ENCODE measurements at places on chromosomes 4 and X.
A peak's percentile ranks its signal among the peaks of the same experiment; 100 is the strongest.

GRCh38 chr4:137655302-137655701 lies 123.0 kb upstream of the PCDH18 start:
- no peak for DNase-seq

DNA sequence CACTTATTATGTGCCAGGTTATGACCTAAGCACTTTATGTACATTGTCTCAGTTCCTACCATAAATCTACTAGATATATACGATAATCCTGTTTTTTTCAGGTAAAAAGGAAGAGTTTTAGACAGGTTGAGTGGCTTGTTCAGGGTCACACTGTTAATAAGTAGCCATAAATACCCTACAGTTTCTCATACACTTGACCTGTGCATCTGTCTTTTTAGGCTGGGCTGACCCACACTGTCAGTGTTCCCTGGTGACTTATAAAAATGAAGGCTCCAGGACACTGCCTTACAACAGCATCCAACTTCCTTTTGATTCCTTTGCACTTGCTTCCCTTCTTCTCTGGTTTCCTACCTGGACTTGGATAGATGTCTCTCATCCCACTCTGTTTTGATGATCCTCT lies 78.2 kb upstream of the PAQR3 start:
- no peak for DNase-seq

- DNase-seq, result no peak
Observed at GRCh38 chr4:27429364-27429871, 568.8 kb downstream of the STIM2 start.

- no peak for DNase-seq
Observed at GRCh38 chrX:22141047-22141730, 109.1 kb downstream of the PHEX start.

GRCh38 chrX:150663073-150663472 lies 30.1 kb upstream of the MTMR1 start:
- no peak for DNase-seq

DNA sequence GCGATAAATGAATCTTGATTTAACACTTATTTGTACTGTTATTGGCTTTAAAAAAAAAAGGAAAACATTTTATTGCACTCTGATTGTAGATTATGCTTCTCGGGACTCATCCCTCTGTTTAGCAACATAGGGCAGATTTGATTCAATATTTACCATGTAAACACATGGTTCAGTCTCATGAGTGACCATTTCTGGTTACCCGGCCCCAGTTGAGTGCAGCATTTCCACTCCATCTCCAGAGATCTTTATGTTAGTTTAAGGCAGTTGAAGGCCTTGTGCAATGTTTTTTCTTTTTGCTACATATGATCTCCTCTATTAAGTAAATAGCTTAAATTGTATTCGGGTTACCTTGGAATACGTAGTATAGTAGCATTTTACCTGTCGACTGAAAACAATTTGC lies 143.3 kb upstream of the RPS6KA3 start:
- no peak for DNase-seq

DNA sequence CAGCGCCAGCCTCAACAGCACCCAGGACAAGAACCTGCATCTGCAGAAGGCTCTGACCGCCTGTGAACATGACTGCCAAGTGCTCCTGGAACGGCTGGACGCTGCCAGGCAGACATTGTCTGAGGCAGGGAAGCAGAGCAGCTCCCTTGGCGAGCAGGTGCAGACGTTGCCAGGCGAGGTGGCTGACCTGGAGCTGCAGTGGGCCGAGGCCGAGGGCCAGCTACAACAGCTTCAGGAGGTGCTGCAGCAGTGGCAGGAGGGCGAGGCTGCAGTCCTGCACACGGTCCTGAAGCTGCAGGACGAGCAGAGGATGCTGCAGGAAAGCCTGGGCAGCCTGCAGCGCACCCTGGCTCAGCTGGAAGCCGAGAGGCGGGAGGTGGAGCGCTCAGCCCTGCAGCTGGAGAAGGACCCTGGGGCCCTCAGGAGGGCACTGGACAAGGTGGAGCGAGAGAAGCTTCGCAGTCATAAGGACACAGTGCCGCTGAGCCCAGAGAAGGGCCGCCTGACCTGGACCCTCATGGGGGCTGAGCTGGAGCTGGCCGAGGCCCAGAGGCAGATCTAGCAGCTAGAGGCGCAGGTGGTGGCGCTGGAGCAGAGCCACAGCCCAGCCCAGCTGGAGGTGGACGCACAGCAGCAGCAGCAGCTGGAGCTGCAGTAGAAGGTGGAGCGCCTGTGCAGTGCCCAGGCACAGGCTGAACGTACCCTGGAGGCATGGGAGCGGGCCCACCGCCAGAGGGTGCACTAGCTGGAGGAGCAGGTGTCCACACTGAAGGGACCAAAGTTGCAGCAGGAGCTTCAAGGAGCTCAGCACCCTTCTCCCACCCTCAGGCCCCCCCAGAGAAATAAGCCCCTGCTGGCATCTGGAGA lies 16.4 kb downstream of the SMIM10L2A start:
- no peak for DNase-seq

GRCh38 chr4:109359040-109359646 lies 56.7 kb upstream of the COL25A1 start:
- DNase-seq, result no peak

DNA sequence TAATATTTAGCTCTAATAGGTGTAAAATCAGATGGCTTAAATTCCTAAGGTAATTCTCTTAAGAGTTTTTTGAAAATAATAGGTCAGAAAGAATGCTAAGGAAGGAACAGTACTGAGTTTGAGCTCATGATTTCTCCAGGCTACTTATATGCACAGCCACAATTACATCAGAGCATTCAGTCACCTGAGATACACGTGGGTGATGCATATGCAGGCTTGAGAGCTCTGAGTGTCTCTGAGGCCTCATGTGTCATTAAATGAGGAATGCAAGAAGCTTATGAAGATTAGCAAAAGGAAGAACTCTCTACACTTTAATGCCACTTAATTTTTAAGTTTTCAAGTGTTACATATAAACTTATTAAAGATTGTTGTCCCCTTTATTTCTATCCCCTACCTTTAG lies 124.0 kb upstream of the STIM2 start:
- no peak for DNase-seq

- peak; percentile 19 for DNase-seq
Observed at GRCh38 chrX:154457491-154458115, 478 bp upstream of the PLXNA3 start.

DNA sequence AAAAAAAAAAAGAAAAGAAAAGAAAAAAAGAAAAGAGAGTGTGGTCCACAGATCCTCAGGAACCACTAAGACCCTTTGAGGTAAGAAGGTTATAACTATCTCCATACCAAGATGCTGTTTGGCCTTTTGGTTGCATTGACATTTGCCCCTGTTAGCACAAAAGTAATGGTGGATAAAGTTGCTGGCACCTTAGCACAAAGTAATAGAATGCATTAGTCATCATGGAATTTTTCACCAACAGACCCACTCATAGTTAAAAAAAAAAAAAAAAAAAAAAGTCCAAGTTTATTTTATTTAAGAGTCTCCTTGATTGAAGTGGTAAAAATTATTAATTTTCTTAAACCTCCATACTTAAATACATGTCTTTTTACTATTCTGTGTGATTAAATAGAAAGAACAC lies 78.4 kb upstream of the RBPJ start:
- DNase-seq, result no peak

DNA sequence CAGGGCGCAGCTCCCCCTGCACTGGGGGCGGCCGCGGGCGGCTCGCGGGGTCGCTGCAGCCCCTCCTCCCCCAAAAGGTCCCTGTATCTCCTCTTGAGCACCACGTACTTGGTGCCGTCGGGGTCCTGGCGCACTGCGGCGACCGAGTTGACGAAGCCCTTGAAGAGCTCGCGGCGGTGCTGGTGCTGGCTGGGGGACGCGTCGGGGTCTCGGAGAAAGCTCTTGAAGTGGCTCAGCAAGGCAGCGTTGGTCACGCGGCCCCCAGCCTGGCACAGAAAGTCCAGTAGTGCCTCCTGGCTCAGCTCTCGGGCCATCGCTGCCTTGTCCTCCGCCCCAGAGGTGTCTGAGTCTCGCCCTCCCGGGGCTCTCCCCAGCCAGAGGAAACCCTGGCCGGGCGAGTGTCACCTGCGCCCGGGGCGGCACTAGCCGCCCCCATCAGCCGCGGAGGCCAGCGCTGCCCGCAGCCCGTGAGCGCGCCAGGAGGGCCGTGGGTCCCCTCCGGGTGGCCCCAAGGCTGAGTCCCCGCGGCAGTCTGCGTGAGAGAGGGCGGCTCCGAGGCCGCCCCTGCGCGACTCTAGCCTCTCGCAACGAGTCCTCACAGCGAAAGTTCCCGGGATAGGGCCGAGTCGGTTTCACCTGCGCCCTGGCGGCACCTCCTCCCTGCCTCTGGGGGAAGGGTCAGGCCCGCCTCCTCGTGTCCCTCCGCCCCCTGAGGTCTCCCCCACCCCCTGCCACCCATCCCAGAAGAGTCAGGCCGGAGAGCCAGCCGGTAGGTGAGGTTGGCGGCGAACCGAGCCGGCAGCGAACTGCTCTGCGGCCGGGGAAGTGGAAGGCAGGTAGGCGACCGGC lies at the start of gene SOWAHB:
TSS of gene SOWAHB (minus strand) at position 609 of the 849 bp plus-strand sequence. CDS start at position 314, 295 bp downstream.
- DNase-seq, result peak; percentile 7

DNA sequence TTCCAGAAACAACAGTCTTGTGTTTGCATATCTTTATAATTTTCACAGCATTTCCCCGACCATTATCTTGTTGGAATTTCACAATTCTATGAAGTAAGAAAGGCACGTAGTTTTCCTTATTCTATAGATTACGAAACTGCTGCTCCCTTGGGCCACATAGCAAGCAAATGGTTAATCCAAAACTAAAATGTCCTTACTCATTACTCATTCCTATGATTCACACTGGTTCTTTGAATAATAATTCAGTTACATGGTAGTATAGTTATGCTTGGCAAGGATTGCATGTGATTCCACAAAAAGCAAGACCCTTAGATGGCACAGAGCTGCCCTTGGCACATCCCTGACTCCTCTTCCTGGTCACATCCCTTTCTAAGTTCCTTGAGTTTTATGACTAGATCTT lies 51.2 kb downstream of the OR13H1 start:
- DNase-seq, result no peak

- no peak for DNase-seq
Observed at GRCh38 chr4:153950100-153950979, 161.5 kb upstream of the SFRP2 start.

GRCh38 chr4:3031357-3032082 lies 42.8 kb downstream of the HTT-AS start:
- DNase-seq, result no peak

GRCh38 chrX:20252381-20253231 lies 14.1 kb downstream of the RPS6KA3 start:
- DNase-seq, result no peak

DNA sequence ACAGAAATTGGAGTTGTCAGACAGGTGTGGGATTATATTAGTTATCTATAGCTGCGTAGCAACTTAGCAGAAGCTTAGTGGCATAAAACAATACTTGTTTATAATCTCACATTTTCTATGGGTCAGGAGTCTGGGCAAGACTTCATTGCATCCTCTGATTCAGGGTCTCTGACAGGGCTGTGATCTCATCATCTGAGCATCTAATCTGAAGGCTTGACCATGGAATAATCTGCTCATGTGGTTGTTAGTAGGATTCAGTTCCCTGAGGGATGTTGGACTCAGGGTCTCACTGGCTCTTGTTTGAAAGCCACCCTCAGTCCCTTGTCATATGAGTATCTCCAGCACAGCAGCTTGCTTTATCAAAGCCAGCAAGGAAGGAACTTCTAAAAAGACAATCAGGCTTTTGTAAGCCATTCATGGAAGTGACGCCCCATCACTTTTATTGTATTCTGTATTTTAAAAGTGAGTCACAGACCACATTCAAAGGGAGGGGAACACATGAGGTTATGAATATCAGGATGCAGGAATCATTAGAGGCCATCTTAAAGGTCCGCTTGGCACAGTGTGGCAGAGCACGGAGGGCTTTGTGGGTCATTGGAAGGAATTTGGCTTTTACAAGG lies 37.2 kb upstream of the FAM9B start:
- no peak for DNase-seq

Measured in stimulated activated CD8-positive, alpha-beta memory T cell treated with anti-CD3 and anti-CD28 coated beads, Interleukin-4, amount 100 ng/mL, for 1 hour (primary cell).